ENCODE measurements at places on chromosomes 16 and 17.

DNA sequence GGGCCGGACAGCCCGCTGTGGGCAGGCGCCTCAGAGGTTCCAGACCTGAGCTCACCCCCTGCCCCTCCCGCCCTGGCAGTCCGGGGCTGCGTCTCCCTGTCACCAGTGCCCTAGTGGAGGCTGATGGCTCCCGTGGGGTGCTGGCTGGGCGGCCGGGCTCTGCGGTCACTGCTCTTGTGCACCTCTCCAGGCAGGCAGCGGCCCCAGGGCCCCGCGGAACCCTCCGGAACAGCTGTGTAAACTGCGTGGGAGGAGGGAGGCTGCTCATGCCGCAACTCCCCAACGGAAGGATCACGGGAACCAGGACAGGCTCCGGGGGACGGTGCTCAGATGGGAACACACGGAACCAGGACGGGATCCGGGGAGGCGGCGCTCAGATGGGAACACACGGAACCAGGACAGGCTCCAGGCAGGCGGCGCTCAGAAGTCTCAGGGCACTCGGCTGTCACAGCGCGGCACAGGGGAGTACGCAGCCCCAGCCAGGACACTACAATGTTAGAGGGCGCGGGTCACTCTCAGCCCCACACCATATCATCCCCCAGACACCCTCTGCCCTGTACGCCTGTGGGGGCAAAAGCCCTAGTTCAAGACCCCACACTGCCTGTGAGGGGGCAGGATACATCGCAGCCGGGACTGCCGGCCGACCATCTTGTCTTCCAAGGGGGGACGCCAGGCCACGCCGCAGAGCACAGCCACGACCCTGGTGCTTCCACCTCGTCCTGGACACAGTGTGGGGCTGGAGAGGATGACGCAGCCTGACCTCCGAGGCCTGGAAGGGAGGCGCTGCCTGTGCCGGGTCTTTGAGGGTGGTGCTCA is 74.0 kb upstream of the GNG13 start:
- no peak for DNase-seq

DNA sequence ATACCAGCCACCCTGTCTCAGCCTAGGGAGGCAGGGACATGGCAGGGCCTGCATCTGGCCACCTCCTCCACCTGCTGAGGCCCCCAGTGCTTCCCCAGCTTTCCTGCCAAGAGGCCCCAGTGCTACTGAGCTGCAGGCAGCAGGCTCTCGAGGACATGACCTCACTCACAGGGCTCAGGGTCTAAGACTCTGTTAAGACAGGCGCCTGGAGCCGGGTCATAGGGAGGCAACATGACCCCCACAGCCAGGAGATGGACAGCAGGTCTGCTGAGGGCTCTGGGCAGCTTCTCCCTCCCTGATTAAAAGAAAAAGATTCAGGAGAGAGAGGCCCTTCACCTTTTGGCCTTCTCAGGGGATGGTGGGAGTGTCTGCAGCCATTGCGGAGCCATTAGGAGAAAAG is 23.2 kb upstream of the FASN start:
- no peak for DNase-seq

DNA sequence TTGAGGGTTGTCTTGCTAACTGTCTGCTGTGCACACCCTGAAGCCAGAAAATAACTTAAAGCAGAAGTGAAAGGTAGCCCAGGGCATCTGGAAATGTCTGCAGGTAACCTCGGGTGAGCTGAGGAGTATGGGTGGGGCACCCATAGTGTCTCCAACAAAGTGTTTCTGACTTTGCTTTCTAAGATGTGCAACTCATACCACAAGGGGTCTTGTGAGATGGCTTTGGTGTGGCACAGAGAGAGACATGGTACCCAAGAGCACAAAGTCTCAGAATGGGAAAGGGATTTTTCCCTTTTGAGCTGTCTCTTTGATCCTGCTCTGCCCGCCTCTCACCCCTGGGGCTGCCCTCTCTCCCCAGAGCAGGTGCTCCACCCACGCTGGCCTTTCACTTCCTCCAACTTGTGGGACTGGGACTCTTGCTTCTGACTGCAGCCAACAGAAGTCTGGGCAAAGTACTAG is 6.9 kb downstream of the CHD9 start:
- no peak for DNase-seq

DNA sequence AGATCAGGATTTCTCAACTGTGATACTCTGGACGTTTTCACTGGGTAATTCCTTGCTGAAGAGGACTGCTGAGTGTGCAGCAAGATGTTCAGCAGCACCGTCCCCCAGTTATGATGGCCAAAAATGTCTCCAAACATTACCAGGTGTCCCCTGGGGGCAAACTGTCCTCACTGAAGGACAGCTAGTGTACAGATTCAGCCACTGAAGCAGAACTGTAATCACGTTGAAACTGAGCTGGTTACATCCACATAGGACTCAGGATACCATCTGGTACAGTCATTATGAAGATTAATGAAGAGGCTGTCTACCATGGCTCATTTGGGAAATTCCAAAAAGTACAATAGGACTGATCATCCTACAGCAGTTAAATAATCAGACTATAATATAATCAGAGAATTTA is 43.3 kb upstream of the GINS3 start:
- no peak for DNase-seq

DNA sequence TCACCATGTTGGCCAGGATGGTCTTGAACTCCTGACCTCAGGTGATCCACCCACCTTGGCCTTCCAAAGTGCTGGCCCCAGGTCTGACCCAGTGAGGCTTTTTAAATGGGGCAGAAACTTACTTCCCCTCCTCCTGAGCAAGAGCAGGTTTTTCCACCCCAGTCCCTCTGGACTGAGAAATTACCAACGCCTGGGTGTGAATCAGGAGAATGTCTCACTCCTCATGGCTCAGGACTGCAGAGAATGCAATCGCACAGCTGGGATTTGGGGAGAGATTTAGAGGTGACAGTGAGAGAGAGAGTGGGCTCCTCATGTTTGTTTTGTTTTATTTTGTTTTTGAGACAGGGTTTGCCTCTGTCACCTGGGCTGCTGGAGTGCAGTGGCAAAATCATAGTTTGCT is 203.6 kb downstream of the RAB11FIP4 start:
- no peak for DNase-seq

GRCh38 chr16:71854369-71854948 is 8.7 kb downstream of the ATXN1L start:
- DNase-seq, result no peak

- DNase-seq, result peak; percentile 24
These were observed 344 bp downstream of the PSME3IP1 start for GRCh38 chr16:57185446-57185944.

DNA sequence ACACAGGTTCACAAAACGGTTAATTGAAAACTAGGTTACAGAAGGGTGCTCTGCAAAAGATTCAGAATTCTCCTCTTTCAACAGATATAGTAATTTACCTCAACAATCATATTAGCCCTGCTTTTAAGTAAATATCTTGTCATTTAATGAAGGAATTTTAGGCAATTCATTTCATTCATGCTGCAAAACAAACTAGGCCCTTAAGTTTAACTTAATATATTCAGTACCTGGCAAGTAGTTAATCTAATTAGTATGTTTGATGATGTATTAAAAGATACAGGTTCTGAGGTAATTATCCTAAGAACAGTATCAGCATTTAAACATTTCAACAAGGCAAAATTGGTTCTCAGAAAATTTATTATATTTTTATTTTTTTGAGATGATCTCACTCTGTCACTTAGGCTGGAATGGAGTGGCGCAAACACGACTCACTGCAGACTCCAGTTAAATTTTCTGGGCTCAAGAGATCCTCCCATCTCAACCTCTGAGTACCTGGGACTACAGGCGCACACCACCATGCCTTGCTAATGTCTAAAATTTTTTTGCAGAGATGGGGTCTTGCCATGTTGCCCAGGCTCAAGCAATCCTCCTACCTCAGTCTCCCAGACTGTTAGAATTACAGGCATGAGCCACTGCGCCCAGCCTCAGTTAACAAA is 44.9 kb downstream of the SMURF2 start:
- no peak for DNase-seq

DNA sequence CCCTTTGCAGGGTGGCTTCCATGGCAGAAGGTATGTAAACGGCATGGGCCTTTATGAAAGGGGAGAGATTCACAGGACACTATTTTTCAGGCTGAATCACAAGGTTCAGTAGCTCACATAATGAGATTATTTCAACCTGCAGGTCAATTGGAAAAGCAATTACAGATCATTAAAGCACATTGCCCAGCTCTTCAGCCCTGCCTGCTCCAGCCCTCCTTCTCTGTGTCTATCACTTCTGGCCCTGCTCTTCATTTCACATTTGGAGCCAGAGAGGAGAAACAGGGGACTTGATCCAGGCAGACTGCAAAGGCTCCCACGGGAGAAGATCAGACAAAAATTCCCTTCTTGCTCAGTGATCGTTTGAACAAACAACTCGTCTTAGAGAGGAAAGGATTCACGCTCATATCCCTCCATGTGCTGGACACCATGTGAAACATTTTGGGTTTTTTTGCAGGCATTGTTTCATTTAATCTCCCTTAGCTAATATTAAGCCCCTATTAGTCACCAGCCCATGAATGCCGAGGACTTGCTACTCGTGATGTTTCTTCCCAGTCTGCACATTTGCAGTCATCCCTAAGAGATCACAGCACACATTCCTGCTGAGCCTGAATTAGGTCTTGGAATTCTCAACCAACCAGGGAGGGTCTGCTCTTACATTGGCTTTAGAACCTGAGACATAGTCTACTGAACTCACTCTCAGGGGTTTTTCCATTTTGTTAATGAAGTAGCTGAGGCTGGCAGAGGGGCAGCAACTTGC is 443.9 kb upstream of the CCL2 start:
- DNase-seq, result no peak

GRCh38 chr17:55264645-55265298 is at the start of gene HLF:
HLF (plus strand) TSS chr17:55264960; CDS start chr17:55265485, 525 bp downstream.
- DNase-seq, result peak; percentile 81

DNA sequence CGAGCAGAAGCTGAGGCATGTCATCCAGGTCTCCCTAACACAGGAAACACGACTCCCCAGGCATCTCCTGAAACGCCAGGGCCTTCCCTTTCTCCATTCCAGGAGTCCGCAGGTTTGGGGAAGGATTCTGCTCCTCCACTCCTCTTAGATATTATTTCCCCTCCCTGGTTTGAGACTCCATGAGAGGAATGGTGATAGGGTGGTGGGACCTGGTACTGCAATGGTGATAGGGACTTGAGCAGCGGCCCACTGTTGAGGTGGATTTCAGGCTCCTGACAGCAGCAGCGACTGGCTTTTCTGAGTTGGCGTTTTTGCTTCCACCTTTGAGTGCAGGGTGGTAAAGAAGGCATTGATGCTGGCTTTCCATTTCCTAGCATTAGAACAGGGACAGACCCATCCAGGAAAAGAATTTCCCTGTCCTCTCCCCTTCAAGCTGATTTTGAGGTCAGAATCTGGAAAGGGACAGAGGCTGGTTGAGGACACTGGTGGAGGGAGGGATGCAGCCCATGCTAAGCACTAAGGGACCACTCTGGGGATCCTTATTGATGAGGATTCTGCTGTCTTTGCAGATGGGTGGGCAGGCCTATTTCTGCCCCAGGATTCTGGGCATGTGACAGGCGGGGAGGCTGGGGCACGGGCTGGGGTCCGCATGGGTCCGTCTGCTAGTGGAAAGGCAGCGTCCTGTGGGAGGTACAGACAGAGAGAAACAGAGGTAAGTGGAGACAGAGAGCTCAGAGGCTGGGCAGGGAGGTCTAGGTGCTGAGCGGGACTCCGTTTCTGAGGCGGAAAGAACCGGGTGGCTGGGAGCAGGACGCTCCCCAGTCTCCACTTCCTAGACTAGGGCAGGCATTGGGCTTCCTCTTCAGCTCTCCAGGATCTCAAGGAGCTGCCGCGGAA is 1.3 kb upstream of the TBX4 start:
- DNase-seq, result no peak

- DNase-seq, result no peak
These were observed 17.1 kb upstream of the CDH1 start for GRCh38 chr16:68719993-68720489.
